ENCODE measurements at places on chromosomes 4 and X. TPM values are rescaled to one million over a fixed set of nuclear protein-coding genes. Genes with fewer than 3 reads are reported as not detected.

The IL15 gene
- total RNA-seq: 2.8 TPM

The CT55 gene
- total RNA-seq: not detected

The MAGEA1 gene
- total RNA-seq: not detected

The MAGEA2 gene
- 0.93 TPM for total RNA-seq

The GAGE12F gene
- not detected for total RNA-seq

The STEEP1 gene
- 23.8 TPM for total RNA-seq

DNA sequence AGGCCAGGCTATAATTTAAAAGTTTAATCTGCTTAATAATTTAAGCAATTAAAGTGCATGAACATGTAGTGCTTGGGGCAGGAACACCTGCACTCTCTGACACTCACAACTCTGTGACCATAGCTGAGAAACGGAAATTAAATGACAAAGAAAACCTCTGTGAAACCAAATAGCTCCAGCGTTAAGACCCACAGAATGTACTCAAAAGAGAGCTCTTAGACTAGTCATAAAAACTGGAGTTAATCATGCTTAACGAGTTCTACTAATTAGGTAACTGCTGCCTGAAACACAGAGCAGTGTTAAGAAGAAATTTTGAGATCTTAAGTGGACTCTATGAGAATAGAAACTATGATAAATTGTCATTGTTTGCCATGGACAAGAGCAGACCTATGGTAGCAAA, 174.4 kb upstream of the SPIN4 start:
- no peak for DNase-seq

GRCh38 chr4:168247603-168248002, 70.9 kb downstream of the DDX60 start:
- DNase-seq: no peak

DNA sequence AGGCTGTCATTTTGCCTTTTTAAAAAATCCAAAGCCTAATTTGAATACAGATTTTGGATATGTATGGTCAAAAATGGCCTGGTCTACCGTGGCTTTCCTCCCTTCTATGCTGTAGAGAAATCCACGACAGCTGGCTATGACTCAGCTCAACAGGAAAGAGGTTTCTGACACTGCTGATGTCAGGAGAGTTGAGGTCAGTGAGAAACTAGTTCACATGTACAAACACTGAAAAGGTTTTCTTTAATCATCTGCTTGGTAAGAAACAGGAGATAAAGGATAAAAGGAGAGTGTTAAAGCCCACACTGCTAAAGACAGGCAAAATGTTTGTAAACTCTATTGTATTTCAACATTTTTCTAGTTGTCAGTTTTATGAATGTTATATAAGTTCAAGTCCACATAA, 113.9 kb downstream of the NYX start:
- DNase-seq: peak; percentile 40

DNA sequence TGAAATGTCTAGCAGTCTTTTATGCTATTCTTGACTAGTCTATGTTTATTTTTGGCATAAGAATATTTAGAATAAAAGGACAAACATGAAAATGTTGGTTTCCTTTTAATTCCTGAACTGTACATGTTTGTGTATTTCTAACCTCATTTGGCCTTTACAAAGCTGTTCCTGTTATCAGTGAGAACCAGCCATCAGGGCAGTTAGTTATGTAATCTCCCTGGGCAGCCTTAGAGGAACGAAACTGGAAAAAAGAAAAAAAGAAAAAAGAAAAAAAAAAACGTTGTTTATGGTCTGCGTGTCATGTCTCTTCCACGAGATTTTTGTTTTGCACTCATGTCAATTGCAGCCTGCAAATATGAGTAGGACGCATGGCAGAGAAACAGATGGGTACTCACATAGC, 193.7 kb downstream of the MAGEB5 start:
- DNase-seq: no peak

GRCh38 chrX:42857766-42858165, 79.8 kb upstream of the PPP1R2C start:
- no peak for DNase-seq

GRCh38 chrX:131802836-131803626, 220.1 kb upstream of the STK26 start:
- no peak for DNase-seq

DNA sequence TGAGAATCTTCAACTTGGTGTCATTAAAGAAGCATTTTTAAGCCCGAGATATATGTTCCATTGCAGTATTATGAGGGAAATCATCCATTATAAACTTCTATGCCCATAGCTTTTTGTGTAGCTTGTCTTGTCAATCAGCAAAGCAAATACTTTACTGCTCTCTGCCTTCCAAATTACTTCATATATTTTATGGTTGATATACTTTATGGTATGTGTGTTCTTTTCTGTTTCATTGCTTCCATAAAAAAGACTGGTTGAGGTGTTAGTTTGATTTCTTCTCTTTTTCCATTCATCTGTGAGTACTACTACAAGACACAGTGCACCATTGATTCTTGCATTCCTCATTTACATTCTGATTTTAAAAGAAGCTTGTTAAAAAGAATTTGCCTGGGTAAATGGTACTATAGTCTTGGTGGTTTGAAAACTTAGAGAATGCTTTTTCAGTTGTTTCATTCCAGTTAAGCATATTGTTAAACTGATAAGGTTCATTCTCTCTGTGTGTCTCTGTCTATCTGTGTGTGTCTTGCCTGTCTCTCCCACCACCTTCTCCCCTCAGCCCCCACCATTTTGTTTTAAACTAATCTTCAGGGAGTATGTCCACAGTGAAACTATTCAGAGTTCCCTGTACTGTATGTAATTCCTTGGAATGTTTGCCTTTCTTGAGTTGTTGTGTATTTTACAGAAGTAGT, 27.1 kb downstream of the STAG2 start:
- DNase-seq: no peak

DNA sequence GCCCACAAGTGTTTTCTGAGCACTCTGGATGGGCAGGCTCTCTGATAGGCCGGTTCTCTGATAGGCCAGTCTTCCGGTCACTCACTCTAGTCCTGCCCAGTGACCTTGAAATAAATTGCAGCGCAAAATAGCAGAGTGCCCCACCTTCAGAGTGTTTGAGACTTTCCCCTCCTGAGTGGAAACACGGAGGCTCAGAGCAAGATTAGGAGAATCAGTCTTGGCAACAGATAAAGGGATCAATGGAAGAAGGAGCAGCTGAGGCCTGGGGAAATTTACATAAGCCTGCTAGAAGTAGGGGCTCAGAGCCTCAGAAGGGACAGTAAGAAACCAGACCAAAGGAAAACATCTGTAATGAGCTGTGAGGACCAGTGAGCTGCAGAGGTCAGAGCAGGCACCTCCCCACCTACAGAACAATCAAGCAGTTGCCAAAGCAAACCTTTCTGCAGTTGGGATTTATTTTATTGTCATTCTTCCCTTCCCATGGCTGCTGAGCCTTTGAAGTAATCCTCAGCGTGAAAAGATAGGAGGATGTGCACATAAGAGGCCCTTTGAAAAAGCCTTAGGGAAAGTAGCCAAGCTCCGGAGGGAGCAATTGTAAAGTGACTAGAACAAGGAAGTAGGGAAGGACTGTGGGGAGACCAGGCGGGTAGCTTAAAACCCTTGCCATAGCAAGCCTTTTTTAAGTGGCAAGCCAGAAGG, 89.1 kb upstream of the TSPAN5 start:
- DNase-seq: peak; percentile 27

DNA sequence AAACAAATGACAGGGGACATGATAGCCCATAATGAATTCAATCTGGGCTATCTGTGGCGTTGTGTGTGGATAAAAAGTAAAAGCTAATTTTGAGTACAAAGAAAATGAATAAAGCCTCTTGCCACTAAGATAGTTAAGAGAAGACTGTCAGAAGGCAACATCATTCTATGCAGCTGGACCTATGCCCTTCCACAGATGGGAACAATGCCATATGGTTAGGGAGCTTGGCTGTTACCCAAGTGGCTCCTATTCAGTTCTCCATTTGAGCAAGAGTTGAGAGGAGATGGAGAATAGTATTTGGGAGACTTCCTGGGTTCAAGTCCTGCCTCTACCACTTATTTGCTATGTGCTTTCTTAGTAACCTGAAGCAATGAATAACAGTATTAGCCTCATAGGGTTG, 107.7 kb downstream of the ANXA3 start:
- DNase-seq: no peak

GRCh38 chr4:183249854-183250253, 70.2 kb downstream of the CLDN22 start:
- DNase-seq: peak; percentile 63

DNA sequence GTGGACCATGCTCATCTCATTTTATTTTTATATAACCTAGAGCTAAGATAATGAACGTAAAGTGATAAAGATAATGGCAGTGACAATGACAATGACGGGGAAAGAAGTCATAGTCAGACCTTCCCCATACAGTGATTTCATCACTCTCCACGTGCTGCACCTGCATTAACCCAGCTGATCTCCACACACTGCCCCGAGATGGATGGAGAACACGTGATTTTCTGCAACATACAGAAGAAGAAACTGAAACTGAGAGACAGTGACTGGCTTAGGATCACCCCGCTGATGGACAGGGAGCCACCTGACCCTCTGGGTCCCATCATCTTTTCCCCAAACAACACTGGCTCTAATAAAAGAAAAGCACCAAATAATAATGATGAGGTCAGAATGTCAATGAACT, 22.0 kb downstream of the EVC2 start:
- no peak for DNase-seq

DNA sequence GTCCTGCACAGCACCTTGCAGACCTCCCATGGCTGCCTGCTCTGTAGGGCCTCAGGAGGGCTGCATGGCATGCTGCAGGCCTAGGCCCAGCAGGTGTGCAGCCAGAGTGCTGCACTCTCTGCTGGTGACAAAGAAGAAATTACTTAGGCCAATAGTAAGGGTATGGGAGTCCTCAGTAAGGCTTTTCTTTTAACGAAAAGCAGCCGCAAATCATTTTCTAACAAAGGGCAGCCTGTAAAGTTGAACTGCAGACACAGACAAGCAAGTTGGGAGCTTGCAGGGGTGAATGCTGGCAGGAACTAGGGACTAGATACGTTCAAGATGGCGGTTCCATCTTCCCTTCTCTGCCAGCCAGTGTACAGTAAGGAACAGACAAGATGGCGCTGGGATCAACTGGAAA, 22.4 kb upstream of the UBA6 start:
- DNase-seq: no peak

Data from hepatocyte (in vitro differentiated cells).